ENCODE measurements at places on chromosomes 5 and 9.

GRCh38 chr9:111937301-111937700, 40.7 kb downstream of the UGCG start:
- no peak for DNase-seq

DNA sequence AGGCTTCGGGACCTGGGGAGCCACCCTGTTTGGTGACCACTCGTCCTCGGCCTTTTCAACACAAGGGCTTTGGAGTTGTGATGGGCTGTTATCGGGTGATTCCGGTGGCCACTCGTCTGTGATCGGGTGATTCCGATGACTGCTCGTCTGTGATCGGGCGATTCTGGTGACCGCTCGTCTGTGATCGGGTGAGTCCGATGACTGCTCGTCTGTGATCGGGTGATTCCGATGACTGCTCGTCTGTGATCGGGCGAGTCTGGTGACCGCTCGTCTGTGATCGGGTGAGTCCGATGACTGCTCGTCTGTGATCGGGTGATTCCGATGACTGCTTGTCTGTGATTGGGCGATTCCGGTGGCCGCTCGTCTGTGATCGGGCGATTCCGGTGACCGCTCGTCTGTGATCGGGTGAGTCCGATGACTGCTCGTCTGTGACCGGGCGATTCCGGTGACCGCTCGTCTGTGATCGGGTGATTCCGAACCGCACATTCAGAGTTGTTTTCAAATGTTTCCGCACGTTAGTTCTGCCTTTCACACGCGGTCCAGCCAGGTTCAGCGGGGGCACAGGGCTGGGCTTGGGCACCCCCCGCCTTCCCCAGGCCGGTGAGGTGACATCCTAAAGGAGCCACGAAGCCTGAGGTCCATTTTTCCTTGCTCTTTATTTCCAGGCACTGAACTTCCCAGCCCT, 30.3 kb downstream of the TPPP start:
- DNase-seq, result no peak

DNA sequence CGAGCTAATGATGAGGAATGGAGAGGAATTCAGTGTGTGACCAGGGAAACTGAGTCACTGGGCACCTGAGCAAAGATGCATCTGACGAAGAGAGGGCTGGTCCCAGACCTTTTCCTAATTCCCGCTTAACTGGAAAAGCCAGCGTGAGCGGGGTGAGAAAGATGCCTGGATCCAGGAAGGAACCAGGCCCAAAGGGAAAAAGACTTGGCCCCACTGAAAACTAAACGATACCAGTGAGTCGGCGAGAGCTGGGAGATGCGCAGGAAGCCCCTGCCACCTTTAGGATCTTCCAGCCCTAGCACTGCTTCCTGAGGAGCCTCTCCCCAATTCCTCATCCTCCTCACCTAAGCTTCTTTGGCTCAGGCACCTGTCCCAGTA, 499 bp upstream of the FCHSD1 start:
- no peak for DNase-seq

DNA sequence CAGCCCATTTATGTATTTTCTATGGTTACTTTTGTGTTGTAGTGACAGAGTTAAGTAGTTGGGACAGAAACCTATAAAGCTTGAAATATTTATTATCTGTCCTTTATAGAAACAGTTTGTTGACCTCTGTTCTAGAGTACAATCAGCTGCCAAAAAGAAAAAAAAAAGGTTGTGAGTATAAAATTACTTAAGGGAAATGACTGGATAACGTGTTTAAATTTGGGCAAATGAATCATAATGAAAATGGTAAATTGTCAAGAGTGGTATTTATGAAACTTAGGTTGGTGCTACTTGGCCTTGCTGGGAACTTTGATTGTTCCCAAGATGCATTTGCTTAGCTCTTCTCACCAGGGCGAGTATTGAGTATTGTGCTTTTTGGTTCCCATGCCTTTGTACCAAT, 70.2 kb upstream of the IL6ST start:
- DNase-seq, result no peak

GRCh38 chr5:79853676-79854418, 137.2 kb downstream of the MTX3 start:
- no peak for DNase-seq

DNA sequence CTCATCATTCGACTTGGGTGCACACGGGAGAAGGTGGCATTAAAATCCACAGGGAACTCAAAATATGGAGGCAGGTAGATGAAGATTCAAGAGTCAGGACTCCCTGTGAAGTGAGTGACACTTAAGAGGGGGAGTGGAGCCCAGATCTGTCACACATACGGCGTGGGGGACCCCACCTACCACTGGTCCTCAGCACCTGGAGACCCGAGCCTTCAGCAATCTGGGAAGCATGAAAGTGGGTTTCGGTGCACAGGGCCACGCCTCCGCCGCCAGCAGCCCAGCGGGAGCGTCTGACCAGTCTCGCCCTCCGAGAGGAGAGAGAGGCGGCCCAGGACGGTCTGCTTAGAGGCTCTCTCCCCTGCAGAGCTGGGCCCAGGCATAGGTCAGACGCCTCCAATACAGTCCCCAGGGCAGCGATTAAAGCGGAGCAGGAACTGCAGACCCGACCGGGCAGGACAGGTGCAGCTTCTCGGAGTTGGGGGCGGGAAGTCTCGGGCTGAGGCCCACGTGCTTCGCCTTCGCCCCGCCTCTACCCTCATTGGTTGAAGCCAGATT, 639 bp upstream of the SLC2A8 start:
- no peak for DNase-seq

DNA sequence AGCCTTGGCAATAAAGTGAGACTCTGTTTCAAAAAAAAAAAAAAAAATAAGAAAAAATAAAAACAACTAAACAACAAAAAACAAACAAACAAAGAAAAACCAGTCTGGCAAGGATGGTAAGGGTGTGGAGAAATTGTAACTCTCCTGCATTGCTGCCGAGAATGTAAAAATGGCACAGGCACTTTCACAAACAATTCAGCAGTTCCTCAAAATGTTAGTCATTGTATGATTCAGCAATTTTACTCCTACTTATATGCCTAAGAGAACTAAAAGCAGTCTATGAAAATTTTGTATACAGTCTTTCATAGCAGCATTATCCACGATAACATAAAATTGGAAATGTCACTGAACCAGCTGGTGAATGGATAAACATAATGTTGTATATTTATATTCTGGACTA, 280.4 kb downstream of the CDH9 start:
- DNase-seq, result no peak

- DNase-seq, result no peak
Observed at GRCh38 chr9:103997856-103998370, 96.2 kb upstream of the SMC2 start.

DNA sequence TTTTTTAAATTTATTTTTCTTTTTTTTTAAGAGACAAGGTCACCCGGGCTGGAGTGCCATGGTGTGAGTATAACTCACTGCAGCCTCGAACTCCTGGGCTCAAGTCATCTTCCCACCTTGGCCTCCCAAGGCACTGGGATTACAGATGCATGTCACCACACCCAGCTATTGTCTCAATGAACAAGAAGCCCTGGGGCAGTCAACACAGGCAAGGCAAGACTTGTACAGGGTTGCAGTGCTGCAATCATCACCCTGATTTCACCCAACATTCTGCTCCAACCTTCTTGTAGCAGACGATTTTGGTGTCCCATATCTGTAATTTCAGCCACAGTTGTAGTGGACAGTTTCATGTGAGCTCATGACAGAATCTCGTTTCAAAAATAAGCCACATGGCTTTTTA, 205.8 kb upstream of the KIF2A start:
- DNase-seq, result no peak

GRCh38 chr5:174844971-174845370, 120.6 kb downstream of the MSX2 start:
- DNase-seq, result no peak

- DNase-seq, result no peak
Observed at GRCh38 chr5:142726188-142726731, 40.4 kb upstream of the FGF1 start.

Data from activated CD8-positive, alpha-beta memory T cell treated with anti-CD3 and anti-CD28 coated beads for 48 hours (primary cell).